ENCODE measurements at places on chromosomes 1 and 21. TPM values are rescaled to one million over a fixed set of nuclear protein-coding genes. Genes with fewer than 3 reads are reported as not detected.

The BSND gene
- total RNA-seq: not detected

The VSIG8 gene
- total RNA-seq: 0.43 TPM

The RIPPLY3 gene
- not detected for total RNA-seq

The FAM229A gene
- 1.8 TPM for total RNA-seq

The AVPR1B gene
- not detected for total RNA-seq

The TTC24 gene
- not detected for total RNA-seq

The ZMYND12 gene
- total RNA-seq: 0.14 TPM

The CYYR1 gene
- total RNA-seq: not detected

The ITGB2 gene
- total RNA-seq: 0.14 TPM

The TFF2 gene
- not detected for total RNA-seq

The SH2D2A gene
- total RNA-seq: not detected

The GNG4 gene
- total RNA-seq: 0.44 TPM

The PLA2G2A gene
- not detected for total RNA-seq

The NBPF6 gene
- 1.1 TPM for total RNA-seq

The SPRR2E gene
- total RNA-seq: not detected

The TAS1R1 gene
- under 0.01 TPM for total RNA-seq

The ZYG11A gene
- total RNA-seq: 1.1 TPM
